ENCODE measurements at places on chromosomes 6 and 20.

- DNase-seq, result no peak
These were observed 5.5 kb upstream of the FLRT3 start for GRCh38 chr20:14342918-14343317.

- DNase-seq, result no peak
These were observed 40.9 kb downstream of the CDKAL1 start for GRCh38 chr6:20575125-20575524.

GRCh38 chr20:57287007-57287880 is 20.8 kb upstream of the BMP7 start:
- no peak for DNase-seq

- DNase-seq, result peak; percentile 46
These were observed 14.7 kb upstream of the SIM1 start for GRCh38 chr6:100479179-100480035.
